ENCODE measurements at places on chromosomes 12 and 14. TPM values are rescaled to one million over a fixed set of nuclear protein-coding genes. Genes with fewer than 3 reads are reported as not detected.
A peak's percentile ranks its signal among the peaks of the same experiment; 100 is the strongest.

CLEC12A gene
- total RNA-seq, result 4.2 TPM

HOTAIR gene
- not detected for total RNA-seq

NGB gene
- not detected for total RNA-seq

GPX2 gene
- not detected for total RNA-seq

DICER1 gene
- total RNA-seq, result 62.6 TPM

KRT8 gene
- total RNA-seq, result 0.62 TPM

DNA sequence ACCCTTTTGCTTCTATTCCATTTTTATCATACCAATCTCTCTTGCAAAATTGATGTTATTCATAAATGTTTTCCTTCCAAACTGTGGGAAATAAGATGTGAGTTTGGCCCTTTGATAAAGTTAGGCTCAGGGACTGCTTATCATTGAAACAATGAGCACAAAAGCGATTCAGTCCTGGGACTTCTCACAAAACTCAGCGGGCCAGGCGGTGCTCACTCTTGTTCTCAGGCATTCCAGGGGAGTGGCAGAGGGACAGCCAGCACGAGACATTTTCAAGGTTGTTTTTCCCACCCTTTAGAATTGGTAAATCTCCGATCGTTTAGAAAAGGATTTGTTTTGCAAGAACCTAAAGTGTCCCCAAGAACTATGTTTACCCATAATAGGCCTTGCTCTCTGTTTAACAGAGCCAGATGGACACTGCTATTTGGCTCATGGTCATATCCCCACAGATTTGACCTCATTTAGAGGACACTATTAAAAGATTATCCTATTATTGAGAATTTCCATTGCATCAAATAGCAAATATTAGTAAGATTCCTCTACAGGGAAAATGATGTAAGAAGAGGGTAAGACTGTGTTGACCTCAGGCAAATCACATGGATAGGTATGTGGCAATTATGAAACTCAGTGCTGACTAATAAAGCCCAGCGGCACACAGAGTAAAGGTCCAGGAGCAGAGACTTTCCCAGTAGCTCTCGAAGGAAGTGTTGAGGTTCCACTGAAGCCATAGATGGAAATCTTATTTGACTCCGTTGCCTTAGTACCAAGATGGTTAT, 102.7 kb upstream of the USP44 start:
- DNase-seq, result no peak

- DNase-seq, result no peak
These were observed 1905.4 kb upstream of the FLRT2 start for GRCh38 chr14:83624541-83624940.

- DNase-seq, result no peak
These were observed 9.8 kb downstream of the IFFO1 start for GRCh38 chr12:6546016-6546415.

- no peak for DNase-seq
These were observed 14.1 kb downstream of the RAB35 start for GRCh38 chr12:120102189-120103043.

DNA sequence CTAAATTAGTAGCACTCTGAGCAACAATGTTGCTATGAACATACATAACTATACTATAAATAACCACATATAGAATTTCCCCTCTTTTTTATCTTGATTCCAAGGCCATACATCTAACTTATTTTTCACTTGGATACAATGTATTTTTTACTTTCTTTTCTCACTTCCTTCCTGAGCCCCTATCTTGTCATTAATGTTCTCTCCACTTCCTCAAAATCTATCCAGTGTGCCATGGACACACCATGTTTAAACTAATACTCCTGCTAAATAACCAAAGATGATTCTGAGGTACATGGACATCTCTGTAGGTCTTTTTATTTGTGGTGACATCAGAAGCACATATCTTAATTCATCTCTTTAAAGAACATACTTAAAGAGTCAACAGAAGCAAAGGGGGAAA, 251.2 kb downstream of the C12orf42 start:
- no peak for DNase-seq

GRCh38 chr12:93094988-93095737, 166.1 kb upstream of the EEA1 start:
- no peak for DNase-seq

GRCh38 chr14:79021766-79022165, 851.6 kb downstream of the NRXN3 start:
- no peak for DNase-seq

GRCh38 chr14:61499991-61500390, 178.6 kb downstream of the PRKCH start:
- no peak for DNase-seq

- DNase-seq, result peak; percentile 75
These were observed 2.4 kb upstream of the CRIP1 start for GRCh38 chr14:105484069-105484996.

DNA sequence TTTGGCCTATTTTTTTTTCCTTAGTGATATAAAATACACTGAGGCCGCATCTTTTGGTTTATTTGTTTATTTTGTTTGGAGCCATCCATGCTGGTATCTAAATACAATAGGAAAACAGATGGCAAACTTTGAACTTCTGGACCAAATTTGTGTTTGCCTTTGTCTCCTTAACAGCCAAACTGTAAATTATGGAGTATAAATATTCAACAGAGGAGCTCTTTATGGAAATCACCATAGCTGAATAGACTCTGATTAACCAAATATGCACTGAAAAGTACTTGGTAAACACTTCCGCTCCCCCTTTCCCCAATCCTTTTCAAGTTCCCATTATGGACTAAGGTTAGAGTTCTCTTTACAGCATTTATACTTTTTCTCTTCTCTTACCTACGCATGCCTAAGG, 80.5 kb downstream of the TESC start:
- no peak for DNase-seq

- DNase-seq, result no peak
These were observed 376.4 kb downstream of the DIO2 start for GRCh38 chr14:79834868-79835267.

- no peak for DNase-seq
These were observed 99.6 kb downstream of the DYRK2 start for GRCh38 chr12:67747869-67748742.

DNA sequence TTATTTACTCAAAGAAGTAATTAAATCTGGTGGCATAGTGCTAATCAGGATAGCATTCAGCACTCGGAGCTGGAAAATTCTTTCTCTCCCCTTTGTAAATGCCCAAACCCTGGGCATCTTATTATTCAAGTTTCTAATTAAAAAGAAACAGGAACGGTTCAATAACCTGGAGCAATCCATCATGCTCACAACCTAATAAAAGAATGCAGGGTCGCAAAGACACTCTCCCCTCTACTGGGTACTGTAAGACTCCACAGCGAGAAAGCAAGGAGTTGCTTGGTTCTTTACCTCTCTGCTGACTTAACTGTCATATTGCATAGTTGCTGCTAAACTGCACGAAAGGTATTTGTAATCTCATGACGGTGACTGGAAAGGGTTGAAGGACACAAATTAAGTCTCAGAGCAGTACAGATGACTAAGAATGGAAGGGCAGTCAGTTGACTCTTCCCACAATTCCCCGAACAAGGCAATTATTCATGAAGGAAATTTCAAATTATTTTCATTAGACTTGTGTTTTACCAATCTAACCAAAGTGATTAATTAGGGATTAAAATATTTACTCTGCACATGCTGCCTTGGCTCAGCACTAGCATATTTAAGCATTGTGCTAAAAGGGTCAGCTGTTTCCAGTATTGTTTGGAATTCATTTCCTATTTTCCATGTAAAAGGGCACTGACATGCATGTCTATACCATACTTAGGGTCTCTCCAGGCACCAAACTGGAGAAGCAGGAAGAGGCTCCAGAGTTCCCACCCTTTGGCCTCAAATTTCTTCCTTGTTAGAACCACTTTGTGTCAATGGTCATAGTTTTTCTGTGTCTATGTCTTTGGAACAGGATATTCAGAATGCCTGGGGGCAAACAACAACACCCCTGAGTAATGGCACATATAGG, 182.2 kb downstream of the EXOC5 start:
- no peak for DNase-seq

DNA sequence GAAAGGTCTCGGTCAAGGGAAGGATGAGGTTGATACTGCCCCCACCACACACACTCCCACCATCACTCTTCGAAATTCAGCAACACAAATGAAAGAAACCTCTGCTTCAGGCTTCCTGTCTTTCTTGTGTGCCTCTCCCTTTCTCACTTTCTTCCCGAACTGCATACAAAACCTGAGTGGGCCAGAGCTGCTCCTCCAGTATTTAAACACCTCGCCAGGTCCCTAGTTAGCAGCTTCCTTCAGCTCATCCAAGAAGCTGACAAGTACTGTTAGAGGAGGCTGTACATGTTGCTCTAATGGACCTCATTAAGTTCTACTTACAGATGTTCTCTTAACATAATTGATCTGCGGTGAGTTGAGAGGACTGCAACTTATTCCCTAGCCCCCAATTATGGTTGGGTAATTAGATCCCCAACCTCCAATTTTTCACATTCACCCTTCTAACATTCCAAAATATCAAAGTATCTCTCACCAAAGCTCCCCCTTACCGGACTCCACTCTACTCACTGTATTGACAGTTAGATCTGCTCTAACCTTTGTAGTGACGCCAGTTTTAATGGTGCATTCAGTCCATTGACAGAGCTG, 4.1 kb upstream of the LMO3 start:
- DNase-seq, result no peak

- no peak for DNase-seq
These were observed 272 bp downstream of the HECTD1 start for GRCh38 chr14:31207287-31207754.

DNA sequence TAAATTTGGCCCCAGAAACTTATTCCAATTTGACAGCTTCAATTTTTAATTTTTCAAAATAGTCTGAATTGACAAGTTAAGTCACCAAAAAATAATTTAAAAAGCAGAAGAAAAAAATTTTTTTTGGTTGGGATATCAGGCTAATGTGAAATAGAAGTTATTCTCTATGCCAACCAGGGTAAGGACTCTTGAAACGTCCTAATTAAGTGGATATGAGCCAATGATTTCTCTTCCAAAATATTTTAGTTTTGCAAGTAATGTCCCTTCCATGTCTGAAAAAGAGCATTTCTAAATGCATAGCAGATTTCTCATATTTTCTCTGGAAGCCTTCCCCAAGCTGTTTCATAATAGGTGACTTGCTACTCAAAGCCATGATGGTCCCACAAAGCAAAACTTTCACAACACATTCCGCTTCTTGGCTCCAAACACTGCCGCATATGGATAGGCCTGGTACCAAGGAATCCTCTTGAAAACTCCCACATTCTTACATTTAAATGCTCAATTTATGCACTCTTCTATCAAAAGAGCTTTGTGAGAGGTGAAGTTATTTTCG, 65.1 kb downstream of the SIX6 start:
- no peak for DNase-seq

DNA sequence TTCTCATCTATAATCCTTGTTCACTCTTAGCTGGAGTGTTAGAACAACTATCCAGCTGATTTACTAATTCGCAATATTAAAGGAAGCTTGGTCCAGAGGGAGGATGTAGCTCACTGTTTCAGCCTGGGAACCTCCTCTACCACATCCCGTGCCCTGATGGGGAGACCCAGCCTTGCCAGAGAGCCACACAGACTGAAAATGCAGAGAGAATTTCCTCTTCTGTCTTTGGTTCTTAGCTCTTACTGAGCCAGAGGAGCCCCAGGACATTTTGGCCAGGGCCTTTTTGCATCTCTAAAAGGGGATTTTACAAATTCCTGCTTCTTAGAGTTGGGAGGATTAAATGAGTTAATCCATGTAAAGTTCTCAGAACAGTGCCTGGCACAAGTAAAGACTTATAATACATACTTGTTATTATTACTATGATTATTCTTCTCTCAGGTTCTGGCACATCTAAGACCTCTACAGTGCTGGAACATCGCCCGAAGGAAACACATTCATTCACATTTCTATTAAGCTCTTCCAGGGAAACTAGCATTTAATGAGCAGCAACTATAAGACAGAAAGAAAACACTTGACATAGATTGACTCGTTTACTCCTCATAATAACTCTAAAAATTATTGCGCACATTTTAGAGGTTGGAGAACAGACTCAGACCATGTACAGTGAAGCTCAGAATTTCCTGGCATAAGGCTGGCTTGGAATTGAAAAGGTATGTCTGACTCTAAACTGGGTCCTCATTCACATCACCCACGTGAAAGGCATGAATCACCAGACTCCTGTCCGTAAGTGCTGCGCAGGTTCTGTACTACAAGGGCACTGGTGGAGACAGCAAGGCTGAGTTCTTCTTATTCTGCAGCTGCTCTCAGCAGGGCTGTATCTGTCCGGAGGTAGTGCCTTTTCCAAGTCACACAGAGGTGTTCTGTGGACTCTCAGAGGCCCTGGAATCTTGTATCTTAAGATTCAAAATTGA, 27.8 kb upstream of the AEBP2 start:
- no peak for DNase-seq

DNA sequence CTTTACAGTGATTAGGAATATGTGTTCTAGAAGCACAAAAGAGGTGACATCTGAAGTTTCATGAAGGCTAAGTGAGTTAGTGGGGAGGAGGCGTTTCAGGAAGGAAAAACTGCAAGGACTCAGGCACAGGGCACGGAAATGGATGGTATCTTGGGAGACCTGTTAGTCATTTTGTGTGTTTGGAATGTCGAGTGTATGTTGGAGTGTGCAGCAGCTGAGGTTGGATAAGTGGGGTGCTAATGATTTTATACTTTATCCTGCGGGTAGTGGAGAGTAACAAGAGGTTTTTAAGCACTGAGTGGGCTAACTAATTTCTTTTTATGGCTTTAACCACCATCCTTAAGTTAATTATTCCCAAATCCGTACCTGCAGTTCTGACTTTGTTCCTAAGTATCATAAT, 571.5 kb upstream of the FBXO33 start:
- DNase-seq, result no peak

DNA sequence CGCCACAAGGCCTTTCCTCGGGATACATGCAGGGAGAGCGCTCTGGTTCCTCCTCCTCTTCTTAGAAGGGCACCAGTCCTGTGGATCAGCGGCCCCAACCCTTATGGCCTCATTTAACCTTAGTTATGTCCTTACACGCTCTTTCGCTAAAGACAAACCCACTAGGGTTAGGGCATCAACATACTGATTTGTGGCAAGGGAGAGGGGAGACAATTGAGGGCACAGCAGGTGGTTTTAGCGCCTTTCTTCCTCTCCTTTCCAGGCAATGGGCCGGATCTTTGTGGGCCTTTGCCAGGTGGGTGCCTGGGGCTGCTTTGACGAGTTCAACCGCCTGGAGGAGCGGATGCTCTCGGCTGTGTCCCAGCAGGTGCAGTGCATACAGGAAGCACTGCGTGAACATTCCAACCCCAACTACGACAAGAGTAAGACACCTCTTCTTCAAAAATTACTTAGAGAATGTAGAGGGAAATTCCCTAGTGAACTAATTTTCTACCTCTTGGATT, 43.6 kb downstream of the DYNC1H1 start:
- DNase-seq, result no peak

DNA sequence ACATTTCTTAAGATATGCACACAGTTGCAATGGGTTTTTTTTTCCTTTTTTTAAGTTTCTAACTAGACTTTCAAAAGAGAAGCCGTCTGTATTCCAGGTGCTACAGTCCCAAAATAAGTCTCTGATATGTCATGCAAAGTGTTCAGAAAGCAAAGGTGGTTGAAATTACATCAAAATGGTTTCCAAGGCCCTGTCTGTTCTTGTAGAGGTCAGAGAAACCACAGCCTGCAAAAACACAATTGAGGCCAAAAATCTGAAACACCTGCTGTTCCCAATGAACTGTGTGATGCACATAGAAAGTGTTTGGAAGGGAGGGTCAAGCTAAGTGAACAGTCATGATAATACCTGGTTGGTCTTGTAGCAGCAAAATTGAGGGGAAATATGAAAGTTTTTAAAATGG, 91.0 kb downstream of the VRK1 start:
- DNase-seq, result no peak

GRCh38 chr14:97077687-97078086, 280.5 kb downstream of the VRK1 start:
- no peak for DNase-seq

All from naive thymus-derived CD4-positive, alpha-beta T cell (primary cell).